Non-pigmented ciliary epithelial cell (primary cell): ENCODE measurements at places on chromosomes 7 and 10.

GRCh38 chr10:69662901-69663300, 32.9 kb downstream of the FAM241B start:
- no peak for DNase-seq

- DNase-seq = no peak
Measured at GRCh38 chr10:113743594-113743993, 7.9 kb upstream of the PLEKHS1 start.

DNA sequence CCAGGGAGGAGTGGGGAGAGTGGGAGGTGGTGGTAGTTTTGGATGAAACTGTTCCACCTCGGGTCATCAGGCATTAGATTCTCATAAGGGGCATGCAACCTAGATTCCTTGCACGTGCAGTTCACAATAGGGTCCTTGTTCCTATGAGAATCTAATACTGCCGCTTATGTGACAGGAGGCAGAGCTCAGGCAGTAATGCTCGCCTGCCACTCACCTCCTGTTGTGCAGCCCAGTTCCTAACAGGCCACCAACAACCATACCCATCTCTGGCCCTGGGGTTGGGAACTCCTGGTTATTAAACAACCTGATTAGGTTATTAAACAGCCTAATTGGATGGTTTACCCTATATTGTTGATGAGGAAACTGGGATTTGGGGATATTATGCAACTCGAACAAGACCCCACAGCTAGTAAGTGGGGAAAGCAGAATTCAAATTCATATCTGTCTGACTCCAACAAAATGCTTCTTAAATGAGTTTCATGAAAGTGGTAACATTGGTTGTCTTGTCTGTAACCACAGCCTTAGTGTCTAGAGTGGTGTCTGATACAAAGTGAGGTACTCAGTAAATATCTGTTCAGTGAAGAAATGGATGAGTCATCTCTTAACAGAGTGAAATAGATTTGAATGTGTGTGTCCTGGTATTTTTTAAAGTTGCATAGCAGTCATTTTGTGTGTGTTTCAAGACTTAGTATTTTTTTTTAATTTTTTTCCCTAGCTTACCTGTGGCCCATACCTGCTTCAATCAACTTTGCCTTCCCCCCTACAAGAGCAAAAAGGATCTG, 101.6 kb downstream of the HECTD2 start:
- DNase-seq = peak; percentile 85

DNA sequence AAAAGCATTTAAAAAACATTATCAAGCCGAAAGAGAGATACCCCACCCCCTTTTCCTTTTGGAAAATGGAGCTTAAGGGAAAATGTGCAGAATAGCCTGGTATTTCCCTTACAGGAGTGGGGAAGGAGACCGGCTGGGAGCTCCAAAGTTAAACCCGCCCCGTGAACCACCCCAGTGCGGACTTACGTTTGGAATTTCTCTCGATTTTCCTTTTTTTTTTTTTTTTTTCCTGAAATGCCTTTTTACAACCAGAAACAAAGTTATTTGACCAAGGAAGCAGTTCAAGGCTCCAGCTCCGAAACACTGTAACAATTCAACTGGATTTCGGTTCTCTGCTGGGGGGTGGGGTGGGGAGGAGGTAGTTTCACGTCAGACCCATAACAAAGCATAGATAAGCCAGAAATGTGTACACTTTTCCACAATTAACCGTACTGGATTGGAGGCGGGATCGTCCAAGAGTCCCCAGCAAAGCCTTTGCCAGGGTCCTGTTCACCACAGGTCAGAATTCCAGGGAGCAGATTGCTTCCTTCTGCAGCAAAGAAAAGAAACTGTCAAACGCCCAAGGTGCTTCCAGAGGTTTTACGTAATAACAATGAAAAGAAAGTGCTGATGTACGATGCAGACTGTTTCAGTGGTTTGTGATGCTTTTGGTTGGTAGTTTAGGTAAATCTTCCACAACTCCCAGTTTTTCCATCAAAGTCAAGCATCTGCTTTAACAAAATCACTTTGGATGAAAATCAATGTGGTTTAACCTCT, 6.7 kb downstream of the SKIDA1 start:
- no peak for DNase-seq

GRCh38 chr10:36802490-36803153, 322.8 kb upstream of the ANKRD30A start:
- DNase-seq = no peak

- DNase-seq = no peak
Measured at GRCh38 chr10:111984057-111984456, 199.5 kb downstream of the GPAM start.

GRCh38 chr7:95776561-95777185, 4.3 kb downstream of the DYNC1I1 start:
- DNase-seq = no peak

GRCh38 chr7:42414028-42414427, 177.0 kb upstream of the GLI3 start:
- DNase-seq = no peak

DNA sequence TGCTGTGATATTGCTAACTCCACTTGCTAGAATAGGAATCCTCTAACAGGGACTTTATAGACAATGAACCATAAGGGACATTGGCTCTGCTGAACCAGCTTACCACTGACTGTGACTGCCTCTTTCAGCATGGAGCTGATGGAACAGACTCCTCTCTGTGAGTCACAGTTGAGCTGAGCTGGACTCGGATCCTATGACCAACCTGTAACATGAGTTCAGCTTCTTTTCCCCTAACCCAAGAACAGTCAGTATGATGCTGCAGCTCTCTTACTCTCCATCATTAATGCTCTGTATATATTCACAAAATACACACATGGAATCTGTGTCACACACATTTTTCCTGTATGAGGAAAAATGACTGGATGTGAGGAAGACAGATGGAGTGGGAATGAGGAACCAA, 177.9 kb upstream of the BET1 start:
- peak; percentile 86 for DNase-seq

DNA sequence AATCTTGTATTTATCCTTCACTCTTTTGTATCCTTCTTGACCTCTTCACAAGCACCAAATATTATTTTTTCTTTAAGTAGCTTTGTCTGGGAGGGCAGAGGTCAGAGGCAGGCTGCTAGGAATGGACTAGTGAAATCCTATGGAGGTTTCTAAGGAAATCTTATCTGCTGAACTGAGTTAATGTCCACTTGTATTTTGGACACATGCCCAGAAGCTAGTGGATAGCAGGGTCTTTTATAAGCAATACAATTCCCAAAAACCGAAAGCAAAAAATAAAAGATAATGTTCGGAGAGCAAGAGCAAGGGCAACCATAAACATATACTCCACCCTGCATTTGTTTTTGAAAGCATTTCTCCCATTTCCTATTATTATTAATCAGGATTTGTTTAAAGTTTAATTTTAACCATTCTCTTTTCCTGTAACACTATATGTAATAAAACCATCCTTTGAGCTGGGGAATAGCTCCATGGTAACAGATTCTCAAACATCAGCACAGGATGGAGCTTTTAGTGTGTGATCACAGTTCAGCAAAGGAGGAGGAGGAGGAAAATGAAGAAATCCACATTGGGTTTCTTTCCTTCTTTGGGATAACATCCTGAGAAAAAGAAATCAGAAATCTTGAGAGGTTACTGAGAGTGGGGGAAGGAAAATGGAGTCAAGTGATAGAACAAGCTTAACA, 328.2 kb upstream of the LRRN3 start:
- no peak for DNase-seq

- no peak for DNase-seq
Measured at GRCh38 chr7:11753433-11753832, 78.6 kb downstream of the THSD7A start.

DNA sequence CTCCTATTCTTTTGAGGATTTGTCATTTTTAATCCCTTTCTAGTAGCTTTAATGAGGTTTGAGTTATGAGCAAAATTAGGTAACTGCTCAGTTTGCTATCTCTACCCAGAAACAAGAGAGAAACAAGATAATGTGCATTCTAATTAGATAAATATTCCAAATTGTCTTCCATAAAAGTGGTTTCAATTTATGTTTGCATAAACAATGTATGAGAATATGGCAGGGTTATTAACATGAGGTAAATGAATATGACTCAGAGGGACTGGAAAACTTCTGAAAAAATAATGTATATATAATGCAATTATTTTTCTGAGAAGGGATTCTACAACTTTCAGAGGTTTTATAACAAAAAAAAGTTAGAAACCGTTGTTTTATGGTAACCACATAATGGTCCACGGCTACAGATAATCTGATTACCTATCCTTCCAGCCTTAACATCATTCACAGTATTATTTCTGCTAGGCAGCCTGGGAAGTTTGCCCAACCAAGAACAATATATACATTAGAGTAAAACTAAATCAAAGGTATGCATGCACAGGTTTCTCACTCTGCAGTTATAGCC, 101.2 kb downstream of the CRPPA start:
- DNase-seq = no peak

DNA sequence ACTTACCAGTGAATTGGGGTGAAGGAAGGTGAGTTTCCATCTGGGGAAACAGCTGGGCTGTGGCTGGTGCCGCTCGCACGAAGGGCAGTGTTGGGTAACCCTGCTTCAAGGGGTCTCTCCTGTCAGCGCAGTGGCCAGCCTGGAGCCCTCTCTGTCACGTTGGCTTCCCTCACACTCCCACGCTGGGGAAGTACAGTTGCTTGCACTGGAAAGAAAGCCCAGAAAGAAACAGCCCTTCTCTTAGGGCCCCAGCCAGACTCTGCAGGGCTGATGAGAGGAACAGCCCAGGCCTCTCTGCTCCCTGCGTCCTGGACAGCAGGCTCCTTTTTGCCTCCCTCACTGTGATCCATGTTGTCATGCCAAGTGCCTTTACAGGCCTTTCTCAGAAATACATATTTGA, 40.3 kb upstream of the TRIM8 start:
- DNase-seq = no peak

DNA sequence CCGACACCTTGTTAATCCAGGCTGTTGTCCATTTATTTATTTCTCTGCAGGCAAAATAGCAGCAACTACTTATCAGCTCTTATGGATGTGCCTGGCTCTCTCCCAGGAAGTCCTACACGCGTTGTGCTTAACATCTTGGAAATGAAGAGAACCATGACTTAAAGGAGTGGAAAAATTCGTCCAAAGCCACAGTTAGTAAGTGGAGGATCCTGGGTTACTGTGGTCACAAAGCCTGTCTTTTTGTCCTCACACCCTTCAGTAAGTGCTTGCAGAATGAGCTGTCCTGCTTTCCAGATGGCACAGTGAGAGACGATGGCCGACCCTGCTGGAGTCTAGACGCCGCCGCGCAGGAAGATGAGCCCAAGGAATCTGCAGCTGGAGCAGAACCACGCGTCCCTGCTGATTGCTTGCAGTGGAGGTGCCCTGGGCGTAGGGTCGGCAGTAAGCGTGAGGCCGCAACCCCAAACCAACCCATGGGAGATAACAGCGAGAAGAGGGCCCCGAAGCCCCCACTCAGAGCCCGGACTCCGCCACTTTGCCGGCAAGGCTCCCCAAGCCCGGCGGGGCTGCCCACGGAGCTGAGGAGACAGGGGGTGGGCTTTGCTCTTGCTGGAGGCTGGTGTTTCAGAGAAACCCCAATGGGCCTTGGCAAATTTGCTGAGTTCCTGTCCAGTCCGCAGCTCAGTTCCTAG, 178.6 kb downstream of the CXCL12 start:
- DNase-seq = no peak

GRCh38 chr7:132004529-132004928, 448.1 kb upstream of the PODXL start:
- no peak for DNase-seq

DNA sequence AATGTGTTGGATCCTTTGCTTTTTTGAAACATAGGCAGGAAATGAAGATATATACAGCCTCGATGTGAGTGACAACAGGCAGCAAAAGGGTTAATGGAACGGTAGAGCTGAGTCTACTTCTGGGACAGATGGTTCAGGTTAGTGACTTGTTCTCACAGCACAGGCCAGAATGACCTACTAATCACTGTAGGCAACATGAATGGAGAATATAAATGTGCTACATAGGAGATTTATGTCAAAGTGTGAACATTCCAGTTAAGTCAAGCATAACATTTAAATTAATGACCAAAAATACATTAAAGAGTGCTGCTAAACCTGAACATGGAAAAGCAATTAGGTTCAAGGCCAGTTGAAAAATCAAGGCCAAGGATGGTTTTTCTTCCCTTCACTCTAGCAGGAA, 235.2 kb downstream of the POU6F2 start:
- no peak for DNase-seq

DNA sequence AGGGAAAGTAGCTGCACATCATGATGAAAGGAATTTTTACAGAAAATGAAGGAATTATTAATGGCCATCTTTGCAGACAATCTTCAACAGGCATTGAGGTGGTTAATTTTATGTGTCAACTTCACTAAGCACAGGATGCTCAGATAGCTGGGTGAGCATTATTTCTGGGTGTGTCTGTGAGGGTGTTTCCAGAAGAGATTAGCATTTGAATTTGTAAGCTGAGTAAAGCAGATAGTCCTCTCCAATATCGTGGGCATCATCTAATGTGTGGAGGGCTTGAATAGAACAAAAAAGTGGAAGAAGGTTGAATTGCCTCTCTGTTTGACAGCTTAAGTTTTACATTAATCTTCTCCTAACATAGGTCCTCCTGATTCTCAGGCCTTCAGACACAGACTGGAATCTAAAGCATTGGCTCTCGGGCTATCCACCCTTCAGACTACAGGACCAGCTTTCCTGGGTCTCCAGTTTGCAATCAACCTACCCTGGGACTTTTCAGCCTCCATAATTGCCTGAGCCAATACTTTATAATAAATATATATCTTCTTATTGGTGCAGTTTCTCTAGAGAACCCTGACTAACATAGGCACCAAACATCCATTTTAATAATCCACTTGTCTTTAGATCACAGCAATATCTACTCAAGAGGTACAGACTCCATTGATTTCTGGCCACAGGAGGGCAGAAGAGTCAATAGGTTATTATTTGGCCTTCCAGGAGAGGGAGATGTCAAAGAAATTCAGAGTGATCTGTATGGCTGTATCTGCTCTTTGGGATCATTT, 10.5 kb upstream of the CRPPA start:
- no peak for DNase-seq

GRCh38 chr7:77696643-77697534, 630 bp downstream of the RSBN1L start:
- DNase-seq = no peak

DNA sequence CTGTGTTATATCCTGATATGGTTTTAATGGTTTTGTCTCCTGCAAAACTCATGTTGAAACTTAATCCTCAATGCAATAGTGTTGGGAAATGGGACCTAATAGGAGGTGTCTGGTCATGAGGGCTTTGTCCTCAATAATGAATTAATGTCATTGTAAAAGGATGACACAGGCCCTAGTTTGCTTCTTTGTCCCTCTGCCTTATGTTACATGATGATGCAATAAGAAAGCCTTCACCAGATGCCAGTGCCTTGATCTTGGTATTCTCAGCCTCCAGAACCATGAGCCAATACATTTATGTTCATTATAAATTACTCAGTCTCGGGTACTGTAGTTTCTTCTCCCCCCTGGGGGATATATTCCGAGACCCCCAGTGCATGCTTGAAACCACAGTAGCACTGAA, 1247.4 kb upstream of the SORCS1 start:
- DNase-seq = no peak

- no peak for DNase-seq
Measured at GRCh38 chr10:42971251-42971599, 105.6 kb upstream of the RET start.

DNA sequence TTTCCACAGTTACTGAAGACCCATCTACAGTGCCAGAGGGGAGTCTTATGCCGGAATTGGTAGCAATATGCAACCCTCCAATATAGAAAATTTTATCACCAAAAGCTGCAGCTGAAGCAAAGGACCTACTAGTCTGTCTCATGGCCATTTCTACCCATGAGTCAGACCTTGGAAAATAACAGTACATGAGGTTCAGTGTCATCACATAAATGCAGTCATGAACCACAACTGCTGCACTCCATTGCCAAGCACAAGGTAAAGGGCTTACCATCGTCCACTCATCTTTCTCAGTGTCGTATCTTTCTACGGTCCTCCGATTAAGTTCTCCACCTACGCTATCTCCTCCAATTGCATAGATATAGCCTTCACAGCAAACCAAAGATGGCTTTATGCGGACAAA, 21.8 kb downstream of the KBTBD2 start:
- no peak for DNase-seq
